ENCODE measurements at places on chromosomes 6 and 20.

- no peak for DNase-seq
Measured at GRCh38 chr20:57707320-57707719, 2.5 kb downstream of the PMEPA1 start.

DNA sequence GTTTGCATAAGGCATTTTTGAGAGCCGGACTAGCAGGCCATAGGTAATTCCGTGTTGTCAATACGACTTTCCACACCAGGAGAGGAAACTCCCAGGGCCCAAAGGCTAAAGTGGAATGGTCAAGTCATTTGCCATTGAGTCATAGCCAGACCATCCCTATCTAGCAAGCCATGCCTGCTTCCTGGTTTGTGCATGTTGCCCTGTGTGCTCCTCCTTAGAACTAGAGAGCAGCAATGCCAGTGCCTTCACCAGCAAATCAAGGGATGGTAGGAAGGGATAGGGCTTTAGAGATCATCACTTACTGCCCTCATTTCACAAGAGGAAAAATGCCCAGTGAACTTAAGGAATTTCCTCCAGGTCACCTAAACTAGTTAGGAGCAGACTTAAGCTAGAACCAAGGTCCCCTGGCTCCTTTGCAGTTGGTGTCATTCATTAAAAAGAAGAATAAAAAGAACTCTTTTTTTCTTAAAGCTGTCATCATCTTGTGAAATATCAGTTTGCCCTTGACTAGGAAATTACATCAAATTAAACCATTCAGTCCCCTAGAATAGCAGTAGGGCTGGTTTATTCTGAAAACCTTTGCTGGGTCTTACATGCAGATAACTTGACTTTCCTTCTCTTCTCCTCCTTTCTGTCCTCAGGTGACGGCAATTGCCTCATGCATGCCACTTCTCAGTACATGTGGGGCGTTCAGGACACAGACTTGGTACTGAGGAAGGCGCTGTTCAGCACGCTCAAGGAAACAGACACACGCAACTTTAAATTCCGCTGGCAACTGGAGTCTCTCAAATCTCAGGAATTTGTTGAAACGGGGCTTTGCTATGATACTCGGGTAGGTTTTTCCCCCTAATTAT, 7.4 kb downstream of the TNFAIP3 start:
- DNase-seq = no peak

GRCh38 chr6:7142918-7143475, 35.2 kb downstream of the RREB1 start:
- DNase-seq = no peak

DNA sequence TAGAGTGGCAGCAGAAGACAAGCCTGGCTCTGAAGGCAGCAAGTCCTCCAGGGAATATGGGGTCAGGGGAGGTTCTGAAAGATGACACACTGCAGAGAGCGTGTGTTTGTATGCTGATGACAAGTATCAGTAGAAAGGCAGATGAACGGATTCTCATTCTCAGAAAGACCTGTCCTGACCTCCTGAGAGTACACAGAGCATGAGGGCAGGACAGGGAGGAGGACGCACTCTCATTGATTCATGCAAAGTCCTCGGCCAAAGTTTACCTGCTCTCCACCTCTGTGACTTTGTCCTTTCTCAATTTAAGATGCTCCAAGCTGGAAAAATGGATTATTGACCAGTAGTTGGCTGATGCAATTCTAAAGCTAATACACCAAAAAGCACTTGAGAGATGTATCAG, 156.7 kb downstream of the LPA start:
- no peak for DNase-seq

DNA sequence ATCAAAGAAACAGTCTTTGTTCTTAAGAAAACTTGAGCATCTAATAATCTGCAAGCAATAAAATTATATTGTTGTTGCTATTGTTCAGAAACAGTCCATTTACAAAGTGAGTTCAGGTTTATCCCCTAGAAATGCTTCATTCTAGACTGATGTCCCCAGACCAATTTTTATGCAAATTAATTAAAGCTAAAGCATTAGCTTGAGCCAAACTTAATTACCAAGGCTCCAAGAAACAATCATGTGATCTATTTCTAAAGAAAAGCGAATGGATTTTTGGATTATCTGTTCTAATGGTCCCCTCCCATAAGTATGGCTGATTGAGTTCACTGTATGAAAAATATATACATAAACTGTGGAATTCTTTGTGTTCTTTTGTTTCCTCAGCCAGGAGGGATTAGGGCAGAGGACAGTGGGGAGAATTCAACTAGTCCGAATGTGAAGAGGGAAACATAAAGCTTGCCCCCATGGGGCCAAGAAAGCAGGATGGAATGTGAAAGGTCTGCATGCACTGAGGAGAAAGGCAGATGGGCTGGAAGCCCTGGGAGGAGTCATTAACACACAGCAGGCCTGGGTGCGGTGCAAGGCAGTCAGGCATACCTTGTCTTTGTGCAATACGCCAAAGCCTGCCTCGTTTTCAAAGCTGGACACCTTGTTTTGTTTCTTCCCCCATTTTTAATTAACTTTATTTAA, 597.1 kb downstream of the KIF16B start:
- DNase-seq = no peak

DNA sequence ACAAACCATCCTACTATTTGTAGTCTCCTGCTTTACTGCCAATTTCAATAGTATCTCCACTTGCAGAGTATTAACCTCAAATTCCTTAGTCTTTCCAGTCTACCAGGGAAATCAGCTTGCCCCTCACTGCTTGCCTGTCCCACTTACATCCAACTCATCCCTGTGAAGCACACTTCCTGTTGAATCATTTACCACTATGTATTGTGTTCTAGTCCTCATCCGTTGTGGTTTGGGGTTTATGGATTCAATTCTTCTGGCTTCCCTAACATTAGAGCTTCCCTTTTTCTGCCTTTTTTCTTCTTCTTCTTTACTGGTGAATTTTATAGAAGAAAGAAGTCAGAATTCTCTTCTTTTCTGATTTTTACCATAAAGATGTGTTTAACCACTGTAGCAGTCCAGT, 5.1 kb upstream of the TXLNB start:
- no peak for DNase-seq

DNA sequence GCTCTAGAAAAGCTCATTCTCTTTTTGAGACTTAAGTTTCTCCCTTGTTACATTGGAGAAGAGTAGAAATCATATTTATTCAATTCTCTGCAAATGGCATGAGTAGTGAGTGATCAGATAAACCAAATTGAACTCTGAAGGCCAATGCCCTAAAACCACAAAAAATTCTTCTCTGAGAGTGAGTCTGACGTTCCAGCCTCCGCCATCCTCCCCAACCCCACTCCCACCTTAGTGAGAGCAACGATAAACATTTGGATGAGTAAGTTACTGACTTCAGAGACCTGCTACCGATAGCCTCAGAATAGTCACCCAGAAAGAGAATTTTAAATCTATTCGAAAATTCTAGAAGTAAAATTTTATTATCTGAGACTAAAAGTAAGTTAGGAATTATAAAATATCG, 94.6 kb downstream of the TFAP2A start:
- no peak for DNase-seq

DNA sequence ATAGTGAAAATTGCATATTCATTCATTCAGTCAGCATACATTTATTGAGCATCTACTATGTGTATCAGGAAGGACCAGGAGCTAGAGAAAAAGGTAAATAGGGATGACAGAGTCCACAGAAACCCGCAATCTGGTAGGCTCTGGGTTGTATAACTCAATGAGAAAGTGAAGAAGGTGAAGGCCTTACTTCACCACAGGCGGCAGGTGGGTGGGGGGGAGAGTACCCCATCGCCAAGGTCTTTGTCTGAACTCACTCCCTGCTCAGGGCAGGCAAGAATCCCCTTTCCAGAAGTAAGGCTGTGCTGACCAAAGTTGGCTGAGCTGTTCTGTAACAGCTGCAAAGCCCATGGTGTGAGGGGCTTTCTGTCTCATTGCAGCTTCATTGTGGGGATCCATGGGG, 81.3 kb downstream of the CDH26 start:
- no peak for DNase-seq

DNA sequence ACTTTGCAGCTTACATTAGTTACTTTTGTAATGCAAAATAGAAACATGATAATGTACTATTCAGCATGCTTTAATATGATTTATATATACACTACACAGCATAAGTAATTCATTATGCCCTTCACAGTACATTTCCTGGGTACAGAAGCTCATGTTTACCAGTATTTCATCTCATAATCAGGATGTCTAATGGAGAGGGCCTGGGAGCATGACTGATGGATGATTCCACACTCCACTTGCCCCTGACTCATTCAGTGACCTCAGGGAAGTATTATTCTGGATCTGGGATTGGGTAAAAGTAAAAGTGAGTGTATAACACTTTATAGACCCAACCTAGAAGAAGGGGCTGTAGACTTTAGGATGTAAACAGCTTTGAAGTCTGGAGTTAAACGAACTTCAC, 31.4 kb upstream of the BACH2 start:
- no peak for DNase-seq

DNA sequence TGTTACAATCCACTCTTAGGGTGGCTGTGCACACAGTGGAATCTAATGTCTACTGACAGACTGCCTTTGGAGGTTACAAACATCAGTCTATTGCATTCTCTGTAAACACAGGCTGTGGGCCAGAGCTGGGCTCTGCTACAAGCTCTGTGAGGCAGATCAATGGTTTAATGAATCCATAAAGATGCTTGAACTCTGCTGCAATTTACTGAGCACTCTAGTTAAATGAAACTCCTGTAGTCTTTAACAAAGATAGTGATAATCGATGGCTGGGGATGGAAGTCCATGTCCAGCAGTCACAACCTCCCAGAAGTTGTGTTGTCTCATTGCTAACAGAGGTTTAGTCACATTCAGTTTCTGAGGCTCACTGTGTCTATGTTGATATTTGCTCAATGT, 50.5 kb downstream of the SOBP start:
- DNase-seq = no peak

GRCh38 chr20:17571153-17571527, 1.3 kb downstream of the DSTN start:
- no peak for DNase-seq
